ENCODE measurements at places on chromosomes 12 and 14.

GRCh38 chr12:124506145-124506831 is 61.1 kb downstream of the NCOR2 start:
- DNase-seq: no peak

GRCh38 chr12:49578471-49579112 is 10.7 kb upstream of the MCRS1 start:
- DNase-seq: no peak

DNA sequence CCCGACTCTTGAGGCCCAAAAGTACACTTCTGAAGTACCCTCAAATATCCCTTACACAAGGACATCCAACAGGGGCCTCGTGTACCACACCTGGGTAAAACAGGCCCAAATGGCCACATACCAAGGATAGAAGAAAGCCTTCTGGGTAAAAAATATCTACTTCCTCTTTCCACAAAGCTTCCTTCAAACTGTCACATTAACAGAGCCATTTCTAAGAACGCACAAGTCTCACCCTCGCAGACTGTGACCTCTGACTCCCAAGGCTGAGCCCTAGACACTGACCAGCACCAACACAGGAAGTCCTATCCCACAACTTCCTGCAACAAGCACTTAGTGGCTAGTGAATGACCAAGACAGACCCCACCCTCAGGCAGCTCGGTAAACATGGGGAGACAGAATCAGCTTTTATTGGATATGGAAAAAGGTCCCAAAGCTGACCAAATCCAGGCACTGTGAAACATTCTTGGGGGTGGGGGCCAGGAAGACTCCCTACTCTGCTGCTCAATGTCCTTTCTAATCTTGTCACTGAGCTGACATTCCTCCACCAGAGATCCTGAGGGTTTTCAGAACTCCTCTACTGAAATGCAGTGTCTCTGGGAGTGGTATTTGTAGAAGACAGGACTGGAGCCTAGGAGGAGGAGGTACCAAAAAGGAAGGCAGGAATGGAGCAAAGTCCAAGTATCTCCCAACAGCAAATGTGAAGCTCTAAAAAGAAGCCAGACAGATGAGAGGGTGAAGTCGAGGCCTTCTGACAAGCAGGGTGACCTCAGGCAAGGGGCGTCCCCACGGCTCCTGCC is 15.9 kb downstream of the KCTD10 start:
- DNase-seq: no peak

DNA sequence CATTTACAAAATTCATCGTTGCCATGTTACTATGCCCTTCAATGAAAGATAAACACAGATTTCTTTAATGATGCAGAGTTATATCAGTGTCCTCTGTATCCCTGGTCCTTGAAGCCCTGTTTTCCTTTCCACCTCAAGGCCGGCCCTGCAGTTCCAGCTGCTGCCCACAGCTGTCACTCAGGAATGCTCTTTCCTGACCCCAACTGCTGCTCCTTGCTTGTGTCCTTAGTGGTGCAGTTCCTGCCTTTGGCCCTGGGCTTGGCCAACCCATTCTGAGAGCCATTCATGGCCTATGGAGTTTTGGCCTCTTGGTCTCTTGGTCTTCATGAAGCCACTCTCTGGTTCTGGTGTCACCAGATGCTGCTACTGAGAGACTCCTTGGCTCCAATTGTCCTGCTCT is 93.1 kb downstream of the GAS2L3 start:
- DNase-seq: no peak

- no peak for DNase-seq
Measured at GRCh38 chr12:129839679-129840078, 64.1 kb downstream of the TMEM132D start.

- DNase-seq: no peak
Measured at GRCh38 chr14:103031956-103032355, 25.4 kb downstream of the CDC42BPB start.

GRCh38 chr12:30484658-30485057 is 211.0 kb downstream of the IPO8 start:
- no peak for DNase-seq

GRCh38 chr12:53069621-53070410 is 9.4 kb downstream of the SPRYD3 start:
- no peak for DNase-seq

DNA sequence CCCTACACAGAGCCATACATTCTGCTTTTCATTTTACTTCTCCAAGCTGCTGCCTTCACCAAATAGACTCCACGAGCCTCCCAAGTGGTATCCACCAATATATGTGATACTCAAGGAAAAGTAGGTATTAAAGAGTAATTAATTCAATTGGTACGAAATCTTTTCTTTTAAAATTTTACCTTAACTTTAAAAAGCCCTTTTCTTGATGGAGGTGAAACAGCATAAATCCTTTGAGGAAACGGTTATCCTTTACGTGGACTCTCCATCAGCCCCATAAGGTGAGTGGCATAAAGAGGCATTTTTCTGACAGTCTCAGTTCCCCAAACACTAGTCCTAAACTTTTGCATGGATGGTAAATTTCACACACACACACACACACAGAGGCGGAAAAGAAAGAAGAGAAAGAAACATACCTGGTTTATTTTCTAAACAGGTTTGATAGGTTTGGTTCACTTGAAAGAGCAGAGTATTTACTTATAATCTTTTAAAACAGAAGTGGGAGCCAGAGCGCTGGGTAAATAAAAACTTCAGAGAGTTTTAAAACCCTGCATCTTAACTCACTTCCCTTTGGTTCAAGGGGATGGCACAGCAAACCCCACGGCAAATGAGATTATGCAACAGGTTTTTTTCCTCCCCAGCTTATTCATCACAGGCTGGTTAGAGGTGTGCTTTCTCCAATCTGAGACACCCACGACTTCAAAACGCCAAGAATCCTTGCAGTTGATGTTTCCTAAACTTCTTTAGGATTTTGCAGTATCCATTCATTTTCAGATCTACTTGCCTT is 1.9 kb downstream of the DUSP16 start:
- DNase-seq: peak; percentile 64

DNA sequence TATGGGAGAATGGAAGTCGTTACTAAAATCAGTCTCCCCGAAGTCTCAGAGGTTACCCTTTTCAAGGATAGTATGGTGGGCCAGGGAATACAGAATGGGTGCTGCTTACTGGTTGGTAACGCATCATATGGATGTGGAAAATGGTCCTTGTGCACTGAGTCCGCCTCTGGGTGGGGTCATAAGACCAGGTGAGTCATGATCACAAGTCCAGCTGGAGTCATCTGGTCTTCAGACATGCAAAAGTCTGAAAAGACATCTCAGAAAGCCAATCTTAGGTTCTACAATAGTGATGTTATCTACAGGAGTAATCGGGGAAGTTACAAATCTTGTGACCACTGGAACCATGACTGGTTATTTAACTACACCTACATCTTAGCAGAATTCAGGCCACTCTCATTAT is 71.9 kb upstream of the TCL1B start:
- no peak for DNase-seq

DNA sequence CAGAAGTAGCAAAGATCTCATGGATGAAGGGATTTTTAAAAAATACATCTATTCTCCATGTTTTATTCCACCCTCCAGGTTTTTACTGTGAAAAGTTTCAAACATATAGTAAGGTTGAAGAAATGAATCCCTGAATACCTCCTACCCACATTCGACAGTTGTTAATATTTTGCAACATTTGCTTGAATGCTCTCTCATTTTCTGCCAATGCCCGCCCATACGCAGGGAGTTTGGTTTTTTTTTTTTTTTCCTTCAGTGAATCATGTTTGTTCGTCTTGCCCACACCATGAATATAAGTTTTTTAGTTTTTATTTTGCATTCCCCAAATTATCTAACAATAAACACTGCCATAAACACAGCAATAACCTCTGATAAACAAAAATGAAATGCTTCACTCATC is 82.9 kb downstream of the MAP1LC3B2 start:
- DNase-seq: no peak

- no peak for DNase-seq
Measured at GRCh38 chr12:101925361-101925760, 48.0 kb downstream of the DRAM1 start.

DNA sequence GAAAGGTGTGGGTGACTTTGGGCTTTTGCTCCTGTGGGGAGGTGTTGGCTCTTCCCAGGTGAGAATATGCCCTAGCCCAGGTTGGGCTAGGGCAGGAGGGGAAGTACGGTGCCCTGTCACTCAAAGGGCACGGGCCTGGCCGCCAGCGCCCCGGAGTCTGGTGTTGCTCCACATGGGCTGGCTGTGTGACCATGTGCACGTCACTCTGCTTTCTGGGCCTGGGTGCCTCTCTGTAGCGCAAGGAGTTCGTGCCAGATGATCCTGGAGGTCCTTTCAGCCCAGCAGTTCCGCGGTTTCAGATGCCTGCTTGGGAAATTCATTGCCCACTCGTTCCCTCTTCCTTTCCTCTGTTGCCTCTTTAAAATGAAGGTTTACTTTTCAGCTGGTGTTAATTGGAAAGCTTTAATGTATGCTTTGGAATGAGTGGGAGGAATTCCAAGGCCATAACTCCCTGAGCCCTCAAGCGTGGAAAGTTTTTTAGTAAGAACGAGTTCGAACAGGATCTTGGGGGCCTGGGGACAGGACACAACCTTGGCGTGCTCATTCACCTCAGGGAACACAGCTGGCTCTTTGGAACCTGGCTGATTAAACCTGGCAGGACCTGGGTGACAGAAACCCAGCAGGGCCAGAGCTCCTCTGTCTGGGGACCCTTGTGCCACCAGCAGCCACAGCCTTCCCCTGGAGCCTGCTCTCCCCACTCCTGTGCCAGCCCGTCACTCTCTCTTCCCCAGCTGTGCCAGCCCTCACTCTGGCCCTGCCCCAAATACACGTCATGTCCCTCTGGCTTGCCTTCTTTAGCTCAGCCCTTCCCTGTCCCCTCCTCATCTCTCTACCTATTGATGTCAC is 42.8 kb downstream of the TSPAN9 start:
- no peak for DNase-seq

- no peak for DNase-seq
Measured at GRCh38 chr12:32309811-32310736, 89.3 kb upstream of the FGD4 start.

DNA sequence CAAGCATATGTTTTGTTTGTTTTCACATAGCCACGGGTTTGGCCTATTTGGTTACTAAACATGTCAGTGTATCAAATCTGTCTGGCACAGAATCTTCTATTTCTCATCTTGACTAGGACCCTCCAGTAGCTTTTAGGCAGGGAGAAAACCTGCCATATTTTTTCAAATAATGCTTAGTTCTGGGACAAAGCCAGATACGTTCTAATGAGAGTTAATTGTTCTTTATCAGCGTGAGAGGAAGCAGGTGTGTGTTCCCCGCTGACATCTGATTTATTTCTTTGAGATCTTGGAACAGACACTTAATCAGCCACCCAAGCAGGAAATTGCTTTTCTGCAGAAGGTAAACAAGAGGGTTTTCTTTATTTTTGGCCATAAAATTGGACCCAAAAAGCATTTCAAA is 54.8 kb downstream of the GOLGA5 start:
- DNase-seq: no peak

DNA sequence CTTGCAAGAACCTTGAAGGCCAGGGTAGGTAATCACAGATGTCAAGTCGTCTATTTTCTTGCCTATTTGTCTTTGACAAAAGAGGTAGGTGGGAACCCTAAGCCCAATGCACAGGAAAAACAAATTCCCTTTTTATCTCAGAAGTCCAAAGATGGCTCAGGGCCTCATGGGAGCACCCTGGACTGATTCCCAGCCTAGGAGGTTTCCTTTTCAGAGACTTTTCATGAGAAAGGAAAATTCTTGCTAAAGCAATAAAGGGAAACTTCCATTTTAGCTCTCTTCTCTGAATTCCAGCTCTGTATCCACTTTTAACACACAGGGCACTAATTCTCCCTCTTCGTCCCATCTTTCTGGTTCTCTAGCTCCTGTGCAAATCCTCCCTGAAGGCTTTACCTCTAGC is 1.2 kb downstream of the ZNF641 start:
- DNase-seq: no peak

GRCh38 chr12:70332236-70332635 is 33.9 kb upstream of the KCNMB4 start:
- DNase-seq: no peak

DNA sequence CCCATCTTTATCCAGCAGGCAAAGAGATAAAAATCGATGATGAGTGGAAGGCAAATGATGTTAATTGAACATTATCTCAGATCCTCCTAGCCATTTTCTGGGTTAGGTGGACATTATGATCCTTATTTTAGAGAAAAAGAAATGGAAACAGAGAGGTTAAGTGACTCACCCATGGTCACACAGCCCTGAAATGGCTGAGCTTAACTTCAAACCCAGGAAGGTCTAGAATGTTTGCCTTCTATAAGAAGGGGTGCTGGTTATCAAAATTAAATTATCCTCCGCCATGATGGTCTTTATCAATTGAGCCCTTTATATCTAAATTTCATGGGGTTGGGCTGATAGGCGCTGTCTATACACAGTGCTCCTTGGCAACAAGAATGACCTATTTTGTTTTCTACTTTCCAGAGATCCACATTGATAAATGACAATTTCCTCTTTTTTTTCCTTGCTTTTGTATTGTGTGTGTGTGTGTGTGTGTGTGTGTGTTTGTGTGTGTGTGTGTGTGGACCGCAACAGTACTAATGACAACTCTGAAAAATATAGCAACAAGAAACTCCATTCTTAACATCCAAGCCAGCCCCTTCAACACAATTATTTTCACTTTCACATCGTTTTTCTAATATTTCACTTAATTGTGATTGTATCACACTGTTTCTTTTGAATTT is 571.9 kb downstream of the VRK1 start:
- DNase-seq: no peak

GRCh38 chr12:90327793-90328743 is 619.4 kb upstream of the ATP2B1 start:
- DNase-seq: no peak

DNA sequence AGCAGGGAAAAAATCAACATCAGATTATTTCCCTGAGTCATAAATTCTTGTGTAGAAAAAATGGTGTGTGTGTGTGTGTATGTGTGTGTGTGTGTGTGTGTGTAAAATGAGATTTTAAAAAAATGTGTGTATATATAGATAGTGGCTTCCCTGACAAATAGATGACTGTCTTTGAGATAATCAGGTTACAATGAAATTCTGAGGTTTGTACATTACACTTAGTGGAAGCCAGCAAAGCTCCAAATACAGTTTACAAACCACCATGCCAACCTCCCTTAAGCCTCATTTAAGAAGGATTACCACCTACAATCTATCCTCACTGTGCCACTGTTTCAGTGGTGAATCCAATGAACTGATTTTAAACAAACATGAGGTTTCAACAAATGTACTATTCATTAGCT is 93.8 kb downstream of the MED13L start:
- DNase-seq: no peak

GRCh38 chr12:38156497-38157245 is 159.9 kb upstream of the ALG10B start:
- no peak for DNase-seq

DNA sequence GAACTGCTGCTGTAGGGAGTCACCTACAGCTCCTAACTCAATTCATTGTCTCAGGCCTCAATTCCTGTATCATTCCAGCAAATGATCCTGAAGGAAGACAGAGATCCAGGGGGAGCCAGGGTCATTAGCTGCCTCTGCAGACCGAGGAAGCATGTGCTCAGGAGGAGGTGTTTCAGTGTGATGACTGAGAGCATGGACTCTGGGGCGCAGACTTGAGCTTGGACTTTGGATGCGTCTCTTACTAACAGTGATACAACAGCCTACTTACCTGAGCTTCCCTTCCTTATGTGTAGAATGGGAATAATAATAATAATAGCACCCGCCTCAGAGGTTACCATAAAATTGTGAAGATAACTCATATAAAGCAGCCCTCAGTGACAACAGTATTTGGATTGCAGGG is 92.0 kb upstream of the USP44 start:
- DNase-seq: no peak
